ENCODE measurements at places on chromosomes 2 and 18. TPM values are rescaled to one million over a fixed set of nuclear protein-coding genes. Genes with fewer than 3 reads are reported as not detected.
A peak's percentile ranks its signal among the peaks of the same experiment; 100 is the strongest.

SLC19A3 gene
- total RNA-seq = 0.79 TPM

SERPINB11 gene
- not detected for total RNA-seq

RESP18 gene
- total RNA-seq = not detected

DNA sequence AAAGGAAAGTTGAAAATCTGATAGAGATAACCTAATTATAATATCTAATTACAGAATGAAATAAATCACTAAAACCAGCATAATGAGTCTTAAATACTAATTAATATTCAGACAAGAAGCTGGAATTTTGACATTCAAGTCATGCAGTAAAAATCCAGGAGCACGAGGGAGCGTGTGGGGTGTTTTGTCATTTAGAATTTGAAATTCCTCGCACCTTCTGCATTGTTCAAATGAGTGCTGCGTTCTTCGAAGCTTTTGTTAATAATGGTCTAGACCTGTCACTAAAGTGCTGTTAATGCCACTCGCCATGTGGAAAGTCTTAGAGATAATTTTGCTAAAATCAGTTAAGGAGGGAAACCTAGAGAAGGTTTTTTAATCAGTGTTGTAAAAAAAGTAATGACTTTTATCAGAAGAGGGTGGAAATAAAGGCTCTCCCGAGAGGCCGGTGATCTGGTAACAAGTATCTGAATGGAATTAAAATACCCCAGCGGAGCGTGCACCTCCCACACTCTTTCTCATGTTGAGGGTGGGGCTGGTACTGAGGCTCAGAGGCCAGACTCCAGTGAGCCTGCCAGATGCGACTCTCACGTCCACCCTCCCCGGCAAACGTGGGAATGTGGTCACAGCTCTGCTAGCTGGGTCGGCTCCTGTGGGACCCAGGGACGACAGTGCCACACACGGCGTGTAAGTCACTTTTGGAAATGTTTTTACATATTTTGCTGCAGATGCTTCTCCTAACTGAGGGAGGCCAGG lies 69.4 kb upstream of the MYT1L start:
- no peak for DNase-seq
- H3K27me3 ChIP-seq = no peaks in the 10 kb centered on the region
- no peak overlapping the region for H3K27ac ChIP-seq
- no peak overlapping the region for H3K4me3 ChIP-seq

DNA sequence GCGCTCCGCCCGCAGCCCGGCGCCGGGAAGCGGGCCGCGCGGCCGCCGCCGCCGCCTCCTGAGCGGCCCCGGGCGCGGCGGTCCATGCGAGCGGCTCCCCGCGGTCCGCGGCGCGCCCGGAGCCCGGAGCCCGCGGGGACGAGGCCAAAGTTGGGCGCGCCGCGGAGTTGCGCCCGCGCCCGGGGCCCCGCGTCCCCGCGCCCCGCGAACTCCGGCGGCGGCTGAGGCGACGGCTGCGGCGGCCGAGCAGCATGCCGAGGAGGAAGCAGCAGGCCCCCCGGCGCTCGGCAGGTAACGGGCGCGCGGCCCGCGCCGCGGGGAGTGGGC lies 992 bp downstream of the TSHZ1 start:
- H3K4me1 ChIP-seq = peaks cover 34% of the 10 kb centered on the region
- no peak for DNase-seq
- H3K27ac ChIP-seq = no peak overlapping the region
- H3K36me3 ChIP-seq = no peaks in the 10 kb centered on the region

GRCh38 chr2:145411493-145411892 lies 891.6 kb upstream of the ZEB2 start:
- no peaks in the 10 kb centered on the region for H3K36me3 ChIP-seq
- H3K4me3 ChIP-seq = no peak overlapping the region
- no peaks in the 10 kb centered on the region for H3K27me3 ChIP-seq
- H3K27ac ChIP-seq = no peak overlapping the region
- no peaks in the 10 kb centered on the region for H3K4me1 ChIP-seq

DNA sequence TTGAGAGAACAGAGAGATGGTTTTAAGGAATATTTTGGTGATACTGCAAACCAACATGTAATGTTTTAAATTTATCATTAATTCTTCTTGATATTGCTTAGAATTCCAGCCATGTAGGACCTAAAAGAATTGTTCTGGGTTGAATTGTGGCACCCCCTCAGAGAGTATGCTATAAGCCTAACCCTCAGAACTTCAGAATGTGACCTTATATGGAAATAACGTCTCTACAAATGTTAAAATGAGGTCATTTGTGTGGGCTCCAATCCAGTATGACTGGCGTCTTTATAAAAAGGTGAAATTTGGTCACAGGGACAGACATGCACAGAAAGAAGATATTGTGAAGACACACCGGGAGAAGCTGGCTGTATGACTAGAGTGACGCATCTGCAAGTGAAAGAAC lies 193.6 kb downstream of the NRXN1 start:
- no peak overlapping the region for H3K4me3 ChIP-seq
- H3K4me1 ChIP-seq = no peaks in the 10 kb centered on the region
- no peaks in the 10 kb centered on the region for H3K36me3 ChIP-seq
- H3K27ac ChIP-seq = no peak overlapping the region
- no peak for DNase-seq

DNA sequence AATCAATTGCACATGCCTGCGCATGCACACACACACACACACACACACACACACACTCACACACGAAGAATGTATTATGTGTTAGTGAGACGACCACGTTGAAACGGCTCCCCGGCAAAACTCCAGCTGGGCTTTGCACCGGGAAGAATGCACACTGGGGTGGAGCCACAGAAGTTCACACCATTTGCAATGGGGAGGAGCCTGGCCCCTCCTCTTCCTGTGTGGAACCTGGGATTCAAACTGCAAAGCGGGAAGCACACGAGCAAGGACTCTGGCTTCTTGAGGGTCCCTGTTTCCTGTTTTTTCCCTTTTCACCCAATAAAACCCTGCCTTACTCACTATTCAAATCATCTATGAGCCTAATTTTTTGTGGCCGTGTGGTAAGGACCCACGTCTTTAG lies 304.0 kb upstream of the TMEFF2 start:
- no peaks in the 10 kb centered on the region for H3K4me1 ChIP-seq
- DNase-seq = no peak
- H3K27me3 ChIP-seq = no peaks in the 10 kb centered on the region
- H3K36me3 ChIP-seq = no peaks in the 10 kb centered on the region
- H3K27ac ChIP-seq = no peak overlapping the region

GRCh38 chr2:66568650-66569300 lies 133.8 kb downstream of the MEIS1 start:
- no peak overlapping the region for H3K27ac ChIP-seq
- H3K36me3 ChIP-seq = no peaks in the 10 kb centered on the region
- no peaks in the 10 kb centered on the region for H3K4me1 ChIP-seq
- peaks cover 8% of the 10 kb centered on the region for H3K27me3 ChIP-seq
- no peak overlapping the region for H3K4me3 ChIP-seq

DNA sequence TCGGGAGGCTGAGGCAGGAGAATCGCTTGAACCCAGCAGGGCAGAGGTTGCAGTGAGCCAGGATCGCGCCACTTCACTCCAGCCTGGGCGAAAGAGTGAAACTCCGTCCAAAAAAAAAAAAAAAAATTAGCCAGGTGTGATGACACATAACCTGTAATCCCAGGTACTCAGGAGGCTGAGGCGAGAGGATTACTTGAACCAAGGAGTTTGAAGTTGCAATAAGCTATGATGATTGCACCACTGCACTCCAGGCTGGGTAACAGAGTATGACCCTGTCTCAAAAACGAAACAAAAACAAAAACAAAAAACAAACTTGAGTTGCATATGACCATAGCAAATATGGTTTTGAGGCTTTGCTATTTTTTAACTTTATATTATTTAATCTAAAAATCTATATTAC lies 25.8 kb downstream of the SANBR start:
- H3K4me1 ChIP-seq = no peaks in the 10 kb centered on the region
- no peak overlapping the region for H3K4me3 ChIP-seq
- DNase-seq = no peak
- no peaks in the 10 kb centered on the region for H3K27me3 ChIP-seq

GRCh38 chr2:28327581-28327955 lies 65.1 kb upstream of the FOSL2 start:
- no peak for DNase-seq
- H3K4me1 ChIP-seq = no peaks in the 10 kb centered on the region
- H3K4me3 ChIP-seq = no peak overlapping the region
- no peaks in the 10 kb centered on the region for H3K36me3 ChIP-seq
- no peak overlapping the region for H3K27ac ChIP-seq

GRCh38 chr2:27441226-27441926 lies 805 bp upstream of the KRTCAP3 start:
- H3K36me3 ChIP-seq = peaks cover 55% of the 10 kb centered on the region
- no peak overlapping the region for H3K4me3 ChIP-seq
- DNase-seq = no peak
- no peaks in the 10 kb centered on the region for H3K27me3 ChIP-seq
- H3K27ac ChIP-seq = no peak overlapping the region
- peaks cover 9% of the 10 kb centered on the region for H3K4me1 ChIP-seq

GPR39 gene
- 9.7 TPM for total RNA-seq

GRCh38 chr2:182366628-182367027 lies 60.2 kb downstream of the PDE1A start:
- no peak overlapping the region for H3K27ac ChIP-seq
- no peaks in the 10 kb centered on the region for H3K27me3 ChIP-seq
- peaks cover 22% of the 10 kb centered on the region for H3K4me1 ChIP-seq
- H3K4me3 ChIP-seq = no peak overlapping the region
- no peaks in the 10 kb centered on the region for H3K36me3 ChIP-seq

GRCh38 chr2:78992807-78993517 lies 32.5 kb upstream of the REG3G start:
- H3K4me3 ChIP-seq = no peak overlapping the region
- no peaks in the 10 kb centered on the region for H3K27me3 ChIP-seq
- H3K4me1 ChIP-seq = peaks cover 6% of the 10 kb centered on the region
- no peak overlapping the region for H3K27ac ChIP-seq
- H3K36me3 ChIP-seq = no peaks in the 10 kb centered on the region
- peak; percentile 43 for DNase-seq

- peaks cover 3% of the 10 kb centered on the region for H3K4me1 ChIP-seq
- no peak overlapping the region for H3K4me3 ChIP-seq
- no peaks in the 10 kb centered on the region for H3K27me3 ChIP-seq
- DNase-seq = no peak
- no peak overlapping the region for H3K27ac ChIP-seq
- no peaks in the 10 kb centered on the region for H3K36me3 ChIP-seq
These were observed 373.6 kb upstream of the TRIB2 start for GRCh38 chr2:12343141-12343540.

DNA sequence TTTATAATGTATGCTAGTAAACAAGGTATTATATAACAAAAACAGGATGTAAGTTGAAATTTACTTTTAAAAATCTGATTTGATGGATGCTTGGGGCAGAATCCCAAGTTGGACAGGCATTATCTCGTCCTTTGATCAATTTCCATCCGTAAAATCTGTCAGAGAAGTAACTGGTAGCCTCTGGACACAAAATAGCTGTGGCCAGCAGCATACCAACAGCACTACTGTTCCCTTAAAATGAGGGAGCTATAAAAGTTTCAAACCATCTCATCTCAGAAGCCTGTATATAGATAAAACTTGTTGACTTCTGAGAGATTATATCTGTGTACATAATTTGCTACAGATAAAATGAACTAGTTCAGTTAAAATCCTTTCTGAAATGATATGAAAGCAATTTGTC lies 14.7 kb upstream of the METAP1D start:
- no peaks in the 10 kb centered on the region for H3K27me3 ChIP-seq
- H3K4me1 ChIP-seq = no peaks in the 10 kb centered on the region
- H3K36me3 ChIP-seq = peaks cover 5% of the 10 kb centered on the region

- no peak overlapping the region for H3K27ac ChIP-seq
- no peaks in the 10 kb centered on the region for H3K4me1 ChIP-seq
- no peaks in the 10 kb centered on the region for H3K36me3 ChIP-seq
- no peaks in the 10 kb centered on the region for H3K27me3 ChIP-seq
- no peak overlapping the region for H3K4me3 ChIP-seq
These were observed 150.2 kb downstream of the PARD3B start for GRCh38 chr2:204695506-204695905.

- no peaks in the 10 kb centered on the region for H3K36me3 ChIP-seq
- no peaks in the 10 kb centered on the region for H3K27me3 ChIP-seq
- DNase-seq = no peak
- no peaks in the 10 kb centered on the region for H3K4me1 ChIP-seq
These were observed 55.6 kb downstream of the BIN1 start for GRCh38 chr2:127051116-127052056.

FLACC1 gene
- total RNA-seq = 2.3 TPM

GRCh38 chr2:83115155-83115554 lies 1343.9 kb downstream of the SUCLG1 start:
- no peaks in the 10 kb centered on the region for H3K36me3 ChIP-seq
- no peak for DNase-seq
- no peaks in the 10 kb centered on the region for H3K4me1 ChIP-seq

GRCh38 chr2:24365826-24366225 lies 5.5 kb upstream of the ITSN2 start:
- H3K36me3 ChIP-seq = no peaks in the 10 kb centered on the region
- H3K4me1 ChIP-seq = peaks cover 21% of the 10 kb centered on the region
- DNase-seq = no peak
- no peak overlapping the region for H3K4me3 ChIP-seq

- no peaks in the 10 kb centered on the region for H3K27me3 ChIP-seq
- no peaks in the 10 kb centered on the region for H3K4me1 ChIP-seq
- no peak for DNase-seq
- no peaks in the 10 kb centered on the region for H3K36me3 ChIP-seq
These were observed 146.3 kb downstream of the TXNL1 start for GRCh38 chr18:56492136-56492535.

DNA sequence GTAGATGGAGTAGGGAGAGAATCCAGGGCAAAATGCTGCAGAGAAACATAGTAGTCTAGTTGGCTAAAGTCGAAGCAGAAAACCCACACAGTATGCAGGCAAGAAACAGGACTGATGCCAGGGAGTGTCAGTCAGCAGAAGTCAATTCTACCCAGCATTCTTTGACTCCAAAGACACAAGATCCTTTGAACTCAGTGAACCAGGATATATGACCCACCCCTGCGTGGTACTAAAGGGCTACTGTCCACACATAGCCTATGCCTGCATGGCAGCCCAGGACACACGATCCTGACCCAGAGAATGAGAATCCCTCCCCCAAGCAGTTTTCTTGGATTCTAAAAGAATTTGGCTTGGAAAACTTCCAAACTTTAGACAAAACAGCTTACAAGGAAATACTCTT lies 42.5 kb downstream of the ALK start:
- peak; percentile 57 for DNase-seq
- H3K36me3 ChIP-seq = no peaks in the 10 kb centered on the region
- no peaks in the 10 kb centered on the region for H3K27me3 ChIP-seq
- H3K4me1 ChIP-seq = peaks cover 9% of the 10 kb centered on the region
- no peak overlapping the region for H3K4me3 ChIP-seq

HOXD3 gene
- 5.0 TPM for total RNA-seq

GRCh38 chr18:12885500-12885899 lies 1.5 kb upstream of the PTPN2 start:
- H3K4me1 ChIP-seq = peaks cover 6% of the 10 kb centered on the region
- H3K27me3 ChIP-seq = no peaks in the 10 kb centered on the region
- no peak for DNase-seq
- no peak overlapping the region for H3K27ac ChIP-seq
- H3K4me3 ChIP-seq = no peak overlapping the region
- no peaks in the 10 kb centered on the region for H3K36me3 ChIP-seq

GRCh38 chr2:83016343-83017110 lies 1442.6 kb downstream of the SUCLG1 start:
- H3K36me3 ChIP-seq = no peaks in the 10 kb centered on the region
- H3K4me1 ChIP-seq = no peaks in the 10 kb centered on the region
- DNase-seq = no peak
- no peaks in the 10 kb centered on the region for H3K27me3 ChIP-seq
- no peak overlapping the region for H3K4me3 ChIP-seq

- no peak overlapping the region for H3K4me3 ChIP-seq
- no peak for DNase-seq
- H3K36me3 ChIP-seq = no peaks in the 10 kb centered on the region
- H3K27ac ChIP-seq = no peak overlapping the region
These were observed 242.1 kb downstream of the DCC start for GRCh38 chr18:52582061-52582460.

MARS2 gene
- total RNA-seq = 7.1 TPM

KLHL41 gene
- total RNA-seq = 2.6 TPM
